Pericardium fibroblast (primary cell): ENCODE measurements at places on chromosomes 13 and 19. TPM values are rescaled to one million over a fixed set of nuclear protein-coding genes. Genes with fewer than 3 reads are reported as not detected.

The FXYD3 gene
- not detected in 2 replicates for total RNA-seq

The LAIR2 gene
- total RNA-seq, result not detected in 2 replicates

The JAK3 gene
- 3.1 and 8.5 TPM in 2 replicates for total RNA-seq

The MZF1 gene
- total RNA-seq, result 11.6 and 18.3 TPM in 2 replicates
